ENCODE measurements at places on chromosomes 13 and 19. TPM values are rescaled to one million over a fixed set of nuclear protein-coding genes. Genes with fewer than 3 reads are reported as not detected.

DNA sequence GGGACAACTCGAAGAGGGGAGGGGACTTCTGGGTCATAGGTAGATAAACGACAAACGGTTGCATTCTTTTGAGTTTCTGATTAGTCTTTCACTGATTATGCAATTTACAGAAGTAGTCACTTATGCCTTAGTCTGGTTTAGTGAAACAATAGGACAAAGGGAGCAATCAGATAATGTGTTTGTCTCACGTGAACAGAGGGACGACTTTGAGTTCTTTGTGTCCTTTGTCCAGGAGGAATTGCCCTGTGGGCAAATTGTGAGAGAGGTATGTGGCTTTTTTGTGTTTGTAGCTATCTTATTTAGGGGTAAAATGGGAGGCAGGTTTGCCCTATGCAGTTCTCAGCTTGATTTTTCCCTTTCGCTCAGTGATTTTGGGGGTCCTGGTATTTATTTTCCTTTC, 362.9 kb upstream of the PCDH20 start:
- no peak for DNase-seq
- H3K36me3 ChIP-seq: no peaks in the 10 kb centered on the region
- no peaks in the 10 kb centered on the region for H3K27me3 ChIP-seq
- no peak overlapping the region for H3K4me3 ChIP-seq
- H3K27ac ChIP-seq: no peak overlapping the region

DNA sequence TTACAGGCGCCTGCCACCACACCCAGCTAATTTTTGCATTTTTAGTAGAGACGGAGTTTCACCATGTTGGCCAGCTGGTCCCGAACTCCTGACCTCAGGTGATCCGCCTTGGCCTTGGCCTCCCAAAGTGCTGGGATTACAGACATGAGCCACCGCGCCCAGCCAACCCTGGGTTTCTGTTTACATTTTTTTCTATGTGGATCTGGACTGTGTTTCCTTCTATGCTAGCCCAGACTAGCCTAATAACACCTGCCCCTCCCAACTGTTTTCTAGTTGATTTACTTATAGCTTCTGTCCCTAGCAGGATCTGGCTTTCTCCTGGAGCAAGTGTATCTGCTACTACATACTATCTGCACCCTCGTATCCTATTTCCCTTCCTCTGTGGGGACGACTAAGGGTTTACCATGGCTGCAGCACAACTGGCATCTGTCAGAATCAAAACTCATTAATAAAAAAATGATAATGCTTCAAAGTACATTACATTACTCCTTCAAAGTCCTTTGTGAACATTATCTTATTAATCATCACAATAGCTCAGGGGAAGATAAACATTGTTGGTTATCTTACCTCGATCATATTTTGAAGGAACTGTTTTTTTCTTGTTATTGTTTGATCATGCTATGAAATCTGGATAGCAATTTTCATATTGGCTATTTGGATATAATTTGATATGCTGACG, 228.3 kb downstream of the KLF5 start:
- no peaks in the 10 kb centered on the region for H3K27me3 ChIP-seq
- no peaks in the 10 kb centered on the region for H3K4me1 ChIP-seq
- H3K27ac ChIP-seq: no peak overlapping the region
- no peaks in the 10 kb centered on the region for H3K36me3 ChIP-seq
- H3K4me3 ChIP-seq: no peak overlapping the region
- no peak for DNase-seq

GRCh38 chr13:112859128-112859816, 109.7 kb upstream of the MCF2L start:
- H3K27me3 ChIP-seq: no peaks in the 10 kb centered on the region
- H3K4me3 ChIP-seq: no peak overlapping the region
- DNase-seq: no peak
- no peaks in the 10 kb centered on the region for H3K4me1 ChIP-seq
- H3K36me3 ChIP-seq: peaks cover 12% of the 10 kb centered on the region

DNA sequence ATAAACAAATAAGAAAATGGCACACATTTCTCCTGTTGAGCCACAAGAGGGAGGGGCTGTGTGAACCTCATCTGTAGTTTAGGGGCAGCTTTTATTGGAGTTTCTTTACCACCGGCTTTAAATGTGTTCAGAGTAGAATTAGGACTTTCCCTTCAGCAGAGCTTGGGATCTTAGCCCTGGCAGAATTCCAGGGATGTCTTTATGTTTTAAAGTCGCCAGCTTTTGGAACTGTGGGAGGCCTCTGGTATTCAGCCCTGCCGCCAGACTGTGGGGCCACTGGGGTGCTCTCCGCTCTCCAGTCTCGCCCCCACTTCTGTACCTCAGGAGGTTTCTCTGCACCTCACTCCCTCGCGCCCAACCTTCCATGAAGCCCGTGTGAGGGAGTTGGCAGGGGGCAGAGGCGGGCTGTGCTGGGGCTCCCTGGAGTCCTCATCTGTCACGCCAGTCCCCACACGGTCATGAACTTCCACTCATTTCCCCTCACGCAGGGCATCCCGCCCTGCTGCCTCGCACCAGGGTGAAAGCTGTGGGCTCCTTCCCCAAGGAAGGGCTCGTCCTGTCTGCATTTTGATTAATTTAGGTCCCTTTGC, 31.5 kb downstream of the CCDC8 start:
- no peaks in the 10 kb centered on the region for H3K27me3 ChIP-seq
- H3K4me3 ChIP-seq: no peak overlapping the region
- H3K36me3 ChIP-seq: no peaks in the 10 kb centered on the region
- no peak overlapping the region for H3K27ac ChIP-seq

The FPR1 gene
- 0.73 TPM for polyA plus RNA-seq

GRCh38 chr13:98510156-98510509, 66.8 kb downstream of the STK24 start:
- H3K27ac ChIP-seq: no peak overlapping the region
- DNase-seq: no peak
- no peaks in the 10 kb centered on the region for H3K27me3 ChIP-seq

The GPR18 gene
- polyA plus RNA-seq: not detected

DNA sequence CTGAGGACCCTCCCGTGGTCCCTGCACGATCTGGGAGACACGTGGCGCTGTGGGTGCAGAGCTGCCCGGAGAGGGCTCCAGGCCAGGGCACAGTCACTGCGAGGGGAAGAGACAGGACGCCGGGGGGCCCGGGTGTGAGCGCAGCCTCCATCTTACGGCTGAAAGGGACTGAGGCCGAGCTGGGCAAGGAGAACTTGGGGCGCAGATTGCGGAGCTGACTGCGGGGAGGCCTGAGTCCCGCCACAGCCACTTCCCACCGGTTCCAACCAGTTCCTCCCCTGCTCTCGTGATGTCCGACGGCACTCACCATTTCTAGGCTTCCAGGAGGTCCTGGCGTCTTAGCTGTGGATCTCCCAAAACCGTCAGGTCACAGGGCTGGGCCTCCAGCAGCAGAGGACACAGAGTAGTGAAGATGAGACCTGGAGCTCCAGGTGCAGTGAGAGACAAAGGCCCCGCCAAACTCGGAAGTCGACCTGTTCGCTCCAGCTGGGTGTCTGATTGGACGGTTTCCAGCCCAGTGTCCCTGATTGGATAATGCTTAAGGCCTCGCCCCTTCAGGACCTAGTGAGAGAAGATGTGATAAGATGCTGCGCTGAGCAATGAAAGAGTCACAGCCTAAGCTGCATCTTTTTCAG, 4.8 kb upstream of the ZNF253 start:
- no peaks in the 10 kb centered on the region for H3K36me3 ChIP-seq
- no peak overlapping the region for H3K4me3 ChIP-seq

The TMEM238 gene
- polyA plus RNA-seq: 0.42 TPM

- H3K27ac ChIP-seq: no peak overlapping the region
- DNase-seq: no peak
- no peaks in the 10 kb centered on the region for H3K27me3 ChIP-seq
- no peaks in the 10 kb centered on the region for H3K36me3 ChIP-seq
- H3K4me1 ChIP-seq: no peaks in the 10 kb centered on the region
Measured at GRCh38 chr19:19081642-19082151, 17.9 kb downstream of the SLC25A42 start.

The WASF3 gene
- polyA plus RNA-seq: 5.0 TPM

The PSG11 gene
- polyA plus RNA-seq: not detected

DNA sequence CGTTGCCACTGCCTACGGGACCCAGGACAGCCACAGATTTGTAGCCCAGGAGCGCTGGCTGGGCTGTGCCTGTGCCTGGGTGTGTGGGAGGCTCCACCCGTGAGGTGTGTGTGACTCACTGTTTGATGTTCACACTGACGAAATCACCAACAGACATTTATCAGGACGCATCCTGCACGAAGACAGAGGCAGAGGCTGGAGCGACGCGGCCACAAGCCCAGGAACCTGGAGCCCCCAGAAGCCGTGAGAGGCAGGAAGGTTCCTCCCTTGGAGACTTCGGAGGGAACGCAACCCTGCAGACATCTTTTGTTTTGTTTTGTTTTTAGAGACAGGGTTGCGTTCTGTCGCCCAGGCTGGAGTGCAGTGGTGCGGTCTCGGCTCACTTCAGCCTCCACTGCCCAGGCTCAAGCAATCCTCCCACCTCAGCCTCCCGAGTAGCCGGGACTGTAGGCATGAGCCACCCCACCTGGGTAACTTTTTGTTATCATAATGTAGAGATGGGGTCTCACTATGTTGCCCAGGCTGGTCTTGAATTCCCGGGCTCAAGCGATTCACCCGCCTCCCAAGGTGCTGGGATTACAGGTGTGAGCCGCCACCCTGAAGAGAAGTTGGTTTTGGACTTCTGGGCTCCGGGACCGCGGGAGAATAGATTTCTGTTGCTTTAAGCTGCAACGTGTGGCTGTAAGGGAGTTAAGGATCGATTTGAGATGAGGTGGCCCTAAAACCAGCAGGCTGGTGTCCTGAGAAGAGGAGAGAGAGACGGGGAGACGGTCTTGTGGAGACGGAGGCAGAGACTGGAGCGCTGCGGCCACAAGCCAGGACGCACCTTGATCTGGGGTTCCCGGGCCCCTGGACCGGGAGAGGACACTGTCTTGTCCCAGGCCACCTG, 24.9 kb upstream of the WDR18 start:
- no peak overlapping the region for H3K27ac ChIP-seq
- H3K27me3 ChIP-seq: no peaks in the 10 kb centered on the region
- no peak overlapping the region for H3K4me3 ChIP-seq
- no peaks in the 10 kb centered on the region for H3K36me3 ChIP-seq
- no peak for DNase-seq

The FCAR gene
- polyA plus RNA-seq: 0.07 TPM

All from pancreas (tissue), 10 donors.